SK-N-MC (cell line): ENCODE measurements at places on chromosomes 6 and 20.

DNA sequence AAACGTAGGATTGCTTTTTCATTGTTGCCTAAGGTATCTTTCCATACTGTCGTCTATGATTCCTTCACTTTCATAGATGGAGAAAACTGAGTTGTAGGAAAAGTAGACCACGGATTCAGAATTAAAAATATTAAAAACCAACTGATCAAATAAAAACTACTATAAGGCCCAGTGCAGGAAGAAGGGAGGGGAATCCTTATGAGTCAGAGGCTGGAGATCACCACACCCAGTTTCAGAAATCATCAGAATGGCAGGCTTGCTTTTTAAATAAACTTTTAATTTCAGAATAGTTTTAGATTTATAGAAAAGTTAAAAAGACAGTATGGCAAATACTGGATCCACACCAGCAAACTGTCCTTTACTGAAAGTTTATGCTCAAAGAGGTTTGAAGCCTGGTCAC lies 32.0 kb upstream of the POPDC3 start:
- DNase-seq = no peak

- DNase-seq = no peak
These were observed at the start of gene PKIG for GRCh38 chr20:44582311-44583025. Gene PKIG, plus strand, starts transcription at chr20:44582579. Its CDS starts 31,978 bp downstream, at chr20:44614557.

- DNase-seq = no peak
These were observed 259.7 kb upstream of the CHD6 start for GRCh38 chr20:41877911-41878310.

- DNase-seq = no peak
These were observed 17.5 kb upstream of the KCNK16 start for GRCh38 chr6:39339868-39340550.

DNA sequence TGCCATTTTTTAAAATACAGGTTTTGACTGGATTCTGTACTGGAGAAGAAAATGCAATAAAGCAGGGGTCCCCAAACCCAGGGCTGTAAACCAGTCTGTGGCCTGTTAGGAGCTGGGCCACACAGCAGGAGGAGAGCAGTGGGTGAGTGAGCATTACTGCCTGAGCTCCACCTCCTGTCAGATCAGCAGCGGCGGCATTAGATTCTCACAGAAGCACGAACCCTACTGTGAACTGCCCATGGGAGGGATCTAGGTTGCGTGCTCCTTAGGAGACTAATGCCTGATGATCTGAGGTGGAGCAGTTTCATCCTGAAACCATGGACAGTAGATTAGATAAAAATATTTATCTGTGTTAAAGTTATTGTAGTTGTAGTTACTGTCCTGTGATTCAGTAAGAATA lies 21.1 kb upstream of the FBXO9 start:
- DNase-seq = no peak

DNA sequence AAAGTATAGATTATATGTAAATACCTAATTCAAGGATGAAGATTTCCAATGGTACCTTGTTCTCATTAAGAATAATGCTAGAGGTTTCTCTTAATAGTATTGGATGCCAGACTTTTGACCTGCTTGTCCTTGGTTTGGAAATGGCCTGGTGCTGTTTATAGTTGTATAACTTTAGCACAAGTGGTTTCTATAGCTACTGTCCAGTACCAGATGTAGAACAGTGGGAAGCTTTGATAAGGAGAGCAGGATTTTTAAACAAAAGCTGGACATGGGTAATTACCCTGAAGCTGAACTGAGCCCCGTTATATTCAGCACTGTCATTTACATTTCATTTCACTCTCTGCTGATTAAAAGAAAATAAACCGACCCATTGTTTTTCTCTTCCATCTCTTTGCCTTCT lies 43.7 kb downstream of the TRMT11 start:
- no peak for DNase-seq

GRCh38 chr6:97645757-97646156 lies 362.7 kb upstream of the MMS22L start:
- no peak for DNase-seq

- DNase-seq = no peak
These were observed 5.8 kb upstream of the MCM9 start for GRCh38 chr6:118940770-118941169.
